ENCODE measurements at places on chromosomes 7 and 10.

DNA sequence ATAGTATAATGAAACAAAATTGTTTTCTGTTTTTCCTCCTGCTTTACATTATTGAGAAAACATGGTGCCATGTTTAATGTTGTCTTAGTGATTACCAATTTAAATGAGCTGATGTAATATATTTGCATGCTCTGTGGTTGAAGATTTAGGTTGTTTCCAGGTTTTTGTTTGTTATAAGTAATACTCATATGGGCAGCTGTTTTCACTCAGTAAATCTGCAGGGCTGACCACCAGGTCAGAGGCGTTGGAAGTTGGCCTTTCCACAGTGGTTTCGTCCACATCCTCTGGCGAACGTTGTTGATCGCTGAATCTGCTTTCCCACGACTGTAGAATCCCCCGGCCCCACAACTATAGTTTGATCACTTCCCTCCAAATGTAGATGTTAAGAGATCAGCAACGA, 21.6 kb upstream of the PURB start:
- DNase-seq = no peak

- DNase-seq = no peak
These were observed 435.0 kb upstream of the CNTNAP2 start for GRCh38 chr7:145681646-145682045.

GRCh38 chr7:105448181-105448580, 59.5 kb upstream of the SRPK2 start:
- no peak for DNase-seq

DNA sequence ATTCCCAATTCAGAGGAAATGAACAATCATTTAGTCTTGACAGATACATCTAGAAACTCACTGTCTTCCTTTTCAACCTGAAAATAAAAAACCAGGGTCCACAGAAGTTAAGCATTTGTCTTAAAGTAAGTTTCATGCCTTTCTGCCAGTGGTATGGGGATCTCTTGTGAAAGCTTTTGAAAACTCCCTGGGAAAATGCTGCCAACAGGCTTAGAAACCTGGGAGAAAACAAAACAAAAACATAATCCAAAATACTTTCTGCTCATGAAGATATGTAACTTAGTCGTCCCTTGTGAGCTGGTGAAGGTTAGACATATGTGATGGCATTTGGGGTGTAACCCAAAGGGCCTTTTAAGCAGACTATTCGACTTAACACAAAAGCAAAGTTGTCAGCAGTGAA, 66.4 kb upstream of the ZNF438 start:
- peak; percentile 18 for DNase-seq

- DNase-seq = no peak
These were observed 328.3 kb downstream of the NXPH1 start for GRCh38 chr7:8761731-8762130.

DNA sequence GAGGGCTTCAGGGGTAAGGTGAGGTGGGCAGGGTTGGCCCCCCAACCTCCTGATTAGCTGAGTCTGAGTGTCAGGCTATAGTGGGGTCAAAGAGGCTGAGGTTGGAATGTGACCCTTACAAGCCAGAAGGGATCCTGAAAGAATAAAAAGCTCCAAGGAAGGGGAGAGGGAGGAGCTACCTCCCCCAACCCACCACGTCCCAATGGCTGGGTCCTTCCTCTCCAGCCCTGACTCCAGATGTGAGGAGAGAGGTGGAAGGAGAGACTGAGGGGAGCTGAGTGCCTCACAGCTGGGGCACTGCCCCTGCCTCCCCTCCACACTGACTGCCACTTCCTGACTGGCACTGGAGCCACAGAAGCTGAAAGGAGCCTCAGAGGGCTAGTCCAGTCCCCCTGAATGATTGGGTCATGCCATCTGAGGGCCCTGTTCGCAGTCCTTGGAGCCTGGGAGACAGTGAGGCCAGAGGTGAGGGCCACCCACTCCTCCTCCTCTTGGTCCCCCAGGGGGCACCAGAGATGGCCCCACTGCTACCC, 20.6 kb downstream of the IMPDH1 start:
- no peak for DNase-seq

- no peak for DNase-seq
These were observed 162.1 kb upstream of the FOXK1 start for GRCh38 chr7:4519819-4520520.

DNA sequence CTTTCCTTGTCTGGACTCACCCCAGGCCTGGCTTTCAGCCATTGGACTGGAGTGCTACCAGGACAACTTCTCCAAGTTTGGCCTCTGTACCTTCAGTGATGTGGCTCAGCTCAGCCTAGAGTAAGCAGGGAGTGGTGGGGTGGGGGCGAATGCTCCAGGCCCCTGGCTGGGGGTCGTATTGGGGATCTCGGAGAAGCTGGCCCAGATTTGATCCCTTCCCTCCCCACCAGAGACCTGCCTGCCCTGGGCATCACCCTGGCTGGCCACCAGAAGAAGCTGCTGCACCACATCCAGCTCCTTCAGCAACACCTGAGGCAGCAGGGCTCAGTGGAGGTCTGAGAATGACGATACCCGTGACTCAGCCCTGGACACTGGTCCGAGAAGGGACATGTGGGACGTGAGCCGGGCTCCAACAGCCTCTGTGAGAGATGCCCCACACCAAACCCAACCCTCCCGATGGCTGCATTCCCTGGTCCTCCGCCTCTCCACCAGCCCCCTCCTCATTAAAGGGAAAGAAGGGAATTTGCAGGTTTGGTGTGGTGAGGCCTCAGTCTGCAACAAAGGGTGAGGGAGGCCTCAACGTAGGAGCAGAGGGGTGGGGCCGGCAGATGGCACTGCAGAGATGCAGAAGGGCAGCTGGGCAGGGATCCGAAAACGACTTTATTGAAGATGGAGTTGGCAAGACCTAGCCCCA, 14.8 kb downstream of the TRPV6 start:
- no peak for DNase-seq

- DNase-seq = no peak
These were observed 114.9 kb downstream of the HDAC9 start for GRCh38 chr7:18610331-18610948.

DNA sequence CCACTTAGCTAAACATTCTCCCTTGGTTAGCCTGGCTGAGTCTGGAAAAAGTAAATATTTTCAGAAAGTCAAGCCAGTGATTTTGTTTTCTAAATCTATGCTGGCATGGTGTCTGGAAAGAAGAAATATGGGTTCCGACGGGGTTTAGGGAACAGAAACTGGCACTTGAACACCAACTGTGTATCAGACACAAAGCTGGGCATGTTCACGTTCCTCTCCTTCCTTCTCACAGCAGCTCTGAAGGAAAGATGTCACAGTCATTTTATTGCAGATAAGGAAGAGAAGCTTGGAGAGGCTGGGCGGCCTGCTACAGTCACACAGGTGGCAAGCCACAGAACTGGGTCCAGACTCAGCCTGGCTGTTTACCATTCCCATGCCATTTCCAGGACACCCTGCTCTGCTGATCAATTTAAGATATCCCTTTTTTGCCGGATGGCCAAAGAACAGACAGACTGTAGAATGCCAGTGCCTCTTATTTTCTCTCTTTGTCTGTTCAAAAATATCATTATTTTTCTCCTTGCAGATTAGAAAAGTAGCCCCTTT, 118.8 kb downstream of the HERPUD2 start:
- no peak for DNase-seq

- DNase-seq = no peak
These were observed 53.2 kb downstream of the WDFY4 start for GRCh38 chr10:48737886-48738285.

GRCh38 chr10:13113544-13113943, 13.6 kb downstream of the OPTN start:
- no peak for DNase-seq

- no peak for DNase-seq
These were observed 3.4 kb downstream of the LRRC27 start for GRCh38 chr10:132335189-132336063.

DNA sequence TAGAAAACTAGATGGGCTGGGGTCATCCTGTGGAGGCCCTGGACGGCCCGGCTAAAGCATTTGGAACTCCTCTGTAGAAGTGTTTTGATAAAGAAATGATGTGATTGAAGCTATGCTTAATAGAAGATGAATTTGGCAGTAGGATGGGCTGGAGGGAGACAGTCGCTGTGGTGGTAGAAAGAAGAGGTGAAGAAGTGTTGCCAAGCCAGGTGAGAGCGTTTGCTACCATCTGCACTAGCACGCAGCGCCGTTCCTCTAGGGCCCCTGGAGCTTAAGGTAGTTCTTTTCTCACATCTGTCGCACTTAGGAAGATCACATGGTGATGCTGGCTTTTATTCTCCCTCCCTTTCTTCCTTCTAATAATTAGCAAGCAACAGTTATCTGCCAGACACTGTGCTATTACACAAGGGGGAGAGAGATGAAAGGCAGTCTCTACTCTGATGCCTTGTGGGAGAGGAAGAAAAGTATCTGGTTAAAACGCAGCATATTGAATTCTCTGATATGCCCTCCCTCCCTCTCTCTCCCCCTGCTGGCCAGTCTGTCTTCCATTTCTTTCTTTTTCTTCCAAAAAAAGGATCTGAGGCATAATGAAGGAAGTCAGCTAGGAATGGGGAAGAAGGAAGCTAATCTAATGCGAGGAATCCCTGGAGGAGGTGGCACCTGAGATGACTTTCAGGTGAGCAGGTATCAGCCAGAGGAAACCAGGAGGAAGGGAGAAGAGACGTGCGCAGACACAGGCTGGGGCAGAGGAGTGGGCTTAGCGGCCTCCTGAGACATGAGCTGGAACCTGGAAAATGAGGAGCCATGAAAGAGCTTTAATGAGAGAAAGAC, 162.3 kb upstream of the KLF14 start:
- DNase-seq = no peak

Data from fibroblast of skin of right quadriceps (primary cell).